ENCODE measurements at places on chromosomes 13 and 19.

DNA sequence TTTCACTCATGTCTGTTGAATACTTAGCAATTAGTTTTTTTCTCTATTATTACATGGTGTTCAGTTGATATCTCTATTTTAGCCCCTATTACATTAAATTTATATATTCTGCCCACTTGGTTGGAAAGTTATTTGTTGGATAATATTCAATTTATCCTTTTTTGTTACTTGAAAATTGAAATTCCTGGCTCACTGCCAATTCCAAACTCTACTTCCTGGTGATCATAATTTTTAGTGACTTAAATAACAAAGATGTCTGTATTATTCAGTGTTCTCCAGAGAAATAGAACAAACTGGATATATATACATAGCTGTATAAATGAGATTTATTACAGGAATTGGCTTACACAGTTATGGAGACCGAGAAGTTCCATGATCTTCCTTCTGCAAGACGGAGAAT, 93.6 kb downstream of the GPC5 start:
- no peak for DNase-seq

GRCh38 chr19:43560687-43561086, 14.6 kb downstream of the XRCC1 start:
- DNase-seq: peak; percentile 57

- no peak for DNase-seq
These were observed 319.2 kb upstream of the PCDH9 start for GRCh38 chr13:67549331-67549730.

DNA sequence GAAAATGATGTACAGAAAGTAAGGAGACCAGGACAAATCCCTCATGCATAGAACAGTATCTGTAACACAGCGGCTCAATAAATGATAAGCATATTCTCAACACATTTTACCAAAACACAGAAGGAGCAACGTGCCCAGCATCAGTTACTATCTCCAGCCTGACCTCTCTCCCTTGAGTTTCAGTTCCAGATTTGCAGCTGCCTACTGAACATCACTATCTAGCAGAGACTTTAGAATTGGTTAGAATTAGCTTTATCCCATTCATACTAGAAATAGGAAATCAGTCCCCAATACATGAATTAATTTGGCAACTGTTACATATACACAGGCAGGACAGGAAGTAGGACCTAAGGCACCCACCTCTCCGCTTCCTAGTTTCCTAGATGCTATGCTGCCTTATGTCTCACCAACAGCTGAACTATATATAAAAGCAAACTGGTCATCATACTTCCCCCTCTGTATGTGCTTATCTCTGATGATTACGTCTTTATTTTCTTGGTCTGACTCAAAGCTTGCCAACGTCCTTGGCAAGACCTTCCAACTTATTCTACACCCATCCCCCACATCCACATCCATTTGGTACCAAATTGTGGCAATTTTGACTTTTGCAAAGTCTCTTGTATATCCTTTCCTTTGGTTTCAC, 61.1 kb downstream of the SACS start:
- DNase-seq: peak; percentile 28

- peak; percentile 76 for DNase-seq
These were observed 3.6 kb upstream of the CEACAM3 start for GRCh38 chr19:41792513-41793413.

- DNase-seq: no peak
These were observed 4.8 kb downstream of the SYNGR4 start for GRCh38 chr19:48368936-48369335.

DNA sequence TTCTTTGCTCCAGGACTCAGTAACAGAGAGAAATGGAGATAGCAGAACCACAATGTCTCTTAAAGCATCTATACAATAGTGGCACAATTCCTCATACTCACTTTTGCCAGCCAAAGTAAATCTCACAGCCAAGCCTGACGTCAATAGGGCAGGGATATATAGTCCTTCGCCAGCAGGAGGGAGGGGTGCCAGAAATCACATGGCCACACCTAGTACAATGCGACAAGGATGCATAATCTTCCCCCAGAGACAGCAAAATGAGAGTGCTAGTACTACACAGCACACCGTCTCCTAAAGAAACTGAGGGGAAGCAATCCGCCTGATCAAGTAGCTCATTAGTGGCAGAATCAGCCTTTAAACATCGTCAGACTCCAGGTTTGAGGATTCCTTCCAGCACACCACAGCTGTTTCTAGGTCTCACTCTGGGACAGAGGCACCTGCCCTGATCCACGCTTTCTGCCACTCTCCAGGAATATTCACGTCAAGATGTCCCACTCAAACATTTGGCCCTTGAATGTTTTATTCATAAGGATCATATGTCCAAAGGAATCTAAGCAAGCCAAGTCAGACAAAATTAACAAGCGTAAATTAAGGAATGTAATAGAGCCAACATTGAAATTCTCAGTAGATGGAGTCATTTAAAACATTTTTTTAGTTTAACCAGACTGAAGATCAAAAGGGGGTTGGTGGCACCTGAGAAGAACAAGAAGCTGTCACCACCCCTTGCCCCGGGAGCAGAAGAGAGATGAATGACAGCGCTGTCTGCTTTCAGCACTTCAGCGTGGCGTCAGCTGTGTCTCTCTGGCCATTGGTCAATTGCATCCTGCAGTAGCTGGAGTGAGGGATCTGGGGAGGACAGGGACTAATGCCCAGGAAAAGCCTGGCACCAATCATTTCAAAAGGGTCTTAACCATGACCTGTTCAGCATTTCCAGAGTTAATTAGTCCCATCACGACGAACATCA, 63.5 kb upstream of the SERP2 start:
- no peak for DNase-seq

DNA sequence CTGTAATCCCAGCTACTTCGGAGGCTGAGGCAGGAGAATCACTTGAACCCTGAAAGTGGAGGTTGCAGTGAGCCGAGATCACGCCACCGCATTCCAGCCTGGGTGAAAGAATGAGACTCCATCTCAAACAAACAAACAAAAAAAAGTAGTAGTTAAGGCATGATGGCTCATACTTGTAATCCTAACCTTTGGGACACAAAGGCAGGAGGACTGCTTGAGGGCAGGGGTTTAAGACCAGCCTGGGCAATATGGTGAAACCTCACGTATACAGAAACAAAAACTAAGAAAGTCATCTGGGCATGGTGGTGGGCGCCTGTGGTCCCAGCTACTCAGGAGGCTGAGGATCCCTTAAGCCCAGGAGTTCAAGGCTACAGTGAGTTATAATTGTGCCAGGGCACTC, 1.8 kb downstream of the DNMT1 start:
- no peak for DNase-seq

DNA sequence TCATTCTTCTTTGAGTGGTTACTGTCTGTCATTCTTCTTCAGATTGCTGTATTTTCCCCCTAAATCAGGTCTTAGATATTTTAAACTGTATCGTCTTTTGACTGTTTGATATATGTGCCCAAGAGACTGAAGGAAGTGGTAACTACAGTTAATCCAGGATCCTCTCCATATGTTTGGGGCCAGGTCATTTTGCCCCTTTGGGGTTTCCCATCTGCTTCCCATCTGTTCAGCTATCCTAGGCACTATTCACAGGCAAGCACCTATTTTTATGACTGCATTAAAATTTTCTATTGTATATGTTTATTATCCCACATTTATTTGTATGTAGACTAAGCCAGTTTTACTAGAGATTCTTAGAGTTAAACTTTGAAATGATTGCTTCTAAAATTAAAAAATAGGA, 244.2 kb downstream of the PCCA start:
- DNase-seq: no peak

DNA sequence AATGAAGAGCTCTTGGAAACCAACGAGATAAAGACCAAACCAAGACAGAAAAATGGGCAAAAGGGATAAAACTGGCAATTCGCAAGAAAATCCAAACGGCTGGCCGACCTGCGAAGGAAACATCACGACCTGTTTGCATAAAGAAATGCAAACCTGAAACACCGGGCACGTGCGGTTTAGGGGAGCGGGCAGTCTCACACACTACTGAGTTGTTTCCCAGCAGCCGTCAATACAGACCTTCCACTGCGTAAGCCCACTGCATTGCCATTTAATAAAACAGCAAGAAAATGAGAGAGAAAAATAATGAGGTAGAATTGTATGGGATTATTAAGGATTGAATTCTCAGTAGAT, 642 bp upstream of the PEG3 start:
- no peak for DNase-seq

- DNase-seq: no peak
These were observed 6.8 kb downstream of the MEX3D start for GRCh38 chr19:1561236-1561842.

- no peak for DNase-seq
These were observed 44.5 kb downstream of the SCEL start for GRCh38 chr13:77579959-77580358.

- no peak for DNase-seq
These were observed 85.8 kb downstream of the EPSTI1 start for GRCh38 chr13:42906257-42906656.

DNA sequence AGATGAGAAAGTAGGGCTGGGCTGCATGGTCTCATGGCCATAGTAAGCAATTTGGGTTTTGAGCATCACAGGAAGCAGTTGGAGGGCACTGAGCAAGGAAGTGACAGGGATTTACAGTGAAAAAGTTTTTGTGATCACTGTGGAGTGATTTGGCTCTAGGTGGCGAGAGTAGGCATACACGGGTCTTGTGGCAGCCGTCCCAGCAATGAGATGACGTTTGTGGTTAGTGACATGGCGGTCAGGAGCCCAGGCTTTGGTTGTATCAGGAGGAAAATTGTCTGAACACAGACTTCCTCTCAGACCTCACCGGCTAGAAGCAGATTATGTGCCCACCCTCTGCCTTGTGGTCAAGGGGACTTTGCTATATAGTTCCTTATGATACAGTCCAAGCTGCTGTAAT, 3.3 kb downstream of the ZNF444 start:
- DNase-seq: peak; percentile 84

- DNase-seq: peak; percentile 23
These were observed 72.5 kb upstream of the MTIF3 start for GRCh38 chr13:27522847-27523246.

DNA sequence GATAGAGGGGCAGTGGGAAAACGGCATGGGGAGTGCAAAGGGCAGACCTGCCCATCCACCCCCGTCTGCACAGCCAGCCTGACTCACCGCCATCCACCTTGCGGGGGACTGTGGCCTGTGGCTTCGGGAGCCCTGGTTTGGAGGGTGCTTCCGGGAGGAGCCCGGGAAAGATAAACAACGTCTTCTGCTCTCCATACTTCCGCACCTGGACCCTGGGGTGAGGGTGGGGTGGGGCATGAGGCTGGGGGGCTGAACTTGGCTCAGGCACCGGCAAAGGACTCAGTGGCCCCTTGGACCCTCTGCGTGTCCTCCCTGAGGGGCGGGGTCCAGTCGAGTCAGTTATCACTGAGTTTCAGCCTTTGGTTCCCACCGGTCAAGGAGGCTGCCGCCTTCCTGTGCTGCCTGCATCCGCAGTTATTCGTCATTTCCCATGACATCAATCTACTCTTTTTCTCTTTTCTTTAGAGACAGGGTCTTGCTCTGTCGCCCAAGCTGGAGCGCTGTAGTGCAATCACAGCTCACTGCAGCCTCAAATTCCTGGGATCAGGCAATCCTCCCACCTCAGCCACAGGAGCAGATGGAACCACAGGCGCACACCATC, 3.2 kb downstream of the GPR108 start:
- DNase-seq: no peak

DNA sequence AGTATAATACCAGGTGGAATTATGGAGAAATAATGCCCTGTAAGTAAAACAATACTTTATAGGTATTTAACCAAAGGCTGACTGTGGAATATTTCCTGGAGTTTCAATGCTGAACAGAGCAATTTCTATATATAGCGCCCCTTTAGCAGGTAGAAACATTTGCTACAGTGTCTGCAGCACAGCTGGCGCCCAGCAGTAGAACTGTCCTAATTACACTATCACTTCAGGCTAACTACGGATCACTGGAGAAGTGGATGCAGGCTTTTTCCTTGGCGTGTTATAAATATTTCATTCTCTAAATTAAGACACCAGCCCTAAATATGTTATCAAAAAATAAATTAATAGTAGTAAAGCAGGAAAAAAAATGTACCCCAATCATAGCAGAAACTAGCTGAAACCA, 3.1 kb downstream of the SHISA2 start:
- no peak for DNase-seq
